A172 (cell line): ENCODE measurements at places on chromosomes 5 and 9. TPM values are rescaled to one million over a fixed set of nuclear protein-coding genes. Genes with fewer than 3 reads are reported as not detected.

GRCh38 chr5:126364206-126364902, 58.9 kb upstream of the GRAMD2B start:
- DNase-seq: no peak

DNA sequence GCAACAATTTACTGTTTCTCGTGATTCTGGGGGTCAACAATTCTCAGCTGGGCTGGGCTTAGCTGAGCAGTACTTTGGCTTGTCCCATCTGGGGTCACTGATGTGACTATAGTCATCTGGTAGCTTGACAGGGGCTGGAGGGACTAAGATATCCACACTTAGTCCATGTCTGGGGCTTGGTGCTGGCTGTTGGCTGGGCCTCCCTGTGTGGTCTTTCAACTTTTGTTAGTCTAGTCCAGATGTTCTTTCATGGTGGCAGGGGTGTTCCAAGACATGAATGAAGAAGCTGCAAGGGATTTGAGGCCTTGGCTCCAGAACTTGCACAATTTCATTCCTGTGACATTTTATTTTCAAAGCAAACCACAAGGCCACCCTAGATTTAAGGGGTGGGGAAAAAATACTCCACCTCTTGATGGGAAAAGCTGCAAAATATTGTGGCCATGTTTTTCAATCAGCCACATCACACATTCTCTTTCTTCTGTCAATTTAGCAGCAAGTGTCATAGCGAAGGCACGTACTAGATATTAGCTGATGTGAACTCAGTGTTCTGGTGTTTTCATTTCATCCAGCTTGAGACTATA, 59.2 kb downstream of the TSSK1B start:
- no peak for DNase-seq

FRMPD1 gene
- 0.19 TPM in 1 of 2 replicates, not detected in the other for total RNA-seq

DNA sequence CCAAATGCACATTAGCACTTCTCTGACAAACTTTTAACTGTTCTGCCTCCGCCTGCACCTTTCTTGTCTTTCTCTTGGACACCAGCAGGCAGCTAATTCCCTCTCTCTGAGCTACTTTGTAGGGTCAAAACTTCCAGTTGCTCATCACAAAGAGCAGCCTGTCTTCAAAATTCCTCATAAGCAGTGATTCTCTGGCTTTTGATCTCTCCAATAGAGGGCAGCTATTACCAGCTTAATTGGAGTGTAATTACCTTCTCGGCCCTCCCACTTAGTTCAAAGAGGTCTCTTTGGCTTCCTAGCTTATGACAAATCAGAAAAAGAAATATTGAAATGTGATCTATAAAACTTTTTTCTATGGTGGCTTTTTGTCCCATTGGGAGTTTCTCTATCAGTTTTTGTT, 43.6 kb upstream of the RAD23B start:
- no peak for DNase-seq

- DNase-seq: no peak
Observed at GRCh38 chr9:36898431-36899020, 135.5 kb downstream of the PAX5 start.

GFRA3 gene
- not detected in 2 replicates for total RNA-seq

DNA sequence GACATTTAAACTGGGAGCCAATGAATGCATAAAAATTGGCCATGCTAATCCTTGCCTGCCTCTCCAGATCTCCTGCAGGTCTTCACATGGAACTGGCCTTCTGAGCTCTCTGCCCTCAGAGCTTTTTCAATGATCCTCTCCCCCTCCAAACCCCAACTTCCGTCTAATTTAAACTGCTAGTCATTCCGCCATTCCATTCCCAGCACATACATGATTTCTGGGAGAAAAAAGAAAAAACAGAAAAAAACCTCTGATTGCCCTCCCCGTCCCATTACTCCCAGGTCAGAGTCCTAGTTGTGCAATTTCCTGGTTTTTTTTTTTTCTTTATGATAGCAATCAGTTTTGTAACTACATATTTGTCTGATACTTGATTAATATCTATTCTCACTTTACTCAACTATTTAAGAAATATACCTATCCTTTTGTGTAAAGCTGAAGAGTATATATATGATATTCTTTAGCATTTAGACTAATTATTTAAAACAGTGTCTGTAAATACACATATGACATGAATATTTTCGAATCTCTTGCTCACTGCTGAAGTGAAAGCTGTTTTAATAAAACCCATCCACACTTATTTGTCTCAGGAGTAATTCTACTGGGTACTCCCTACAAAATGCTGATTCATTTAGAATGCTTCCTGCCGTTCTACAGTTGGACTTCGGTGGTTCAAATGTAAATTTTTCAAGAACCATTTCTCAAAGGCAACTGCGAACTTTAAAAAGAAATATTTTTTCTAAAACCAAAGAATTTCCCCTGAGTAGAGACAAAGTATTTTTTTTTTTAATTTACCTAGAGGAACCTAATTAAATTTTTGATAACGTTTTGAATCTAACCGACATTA, 1.6 kb downstream of the HINT1 start:
- DNase-seq: peak; percentile 37

DAB2 gene
- 38.5 and 46.1 TPM in 2 replicates for total RNA-seq

TEX48 gene
- not detected in 2 replicates for total RNA-seq

NPR3 gene
- total RNA-seq: 0.07 and 0.28 TPM in 2 replicates

DNA sequence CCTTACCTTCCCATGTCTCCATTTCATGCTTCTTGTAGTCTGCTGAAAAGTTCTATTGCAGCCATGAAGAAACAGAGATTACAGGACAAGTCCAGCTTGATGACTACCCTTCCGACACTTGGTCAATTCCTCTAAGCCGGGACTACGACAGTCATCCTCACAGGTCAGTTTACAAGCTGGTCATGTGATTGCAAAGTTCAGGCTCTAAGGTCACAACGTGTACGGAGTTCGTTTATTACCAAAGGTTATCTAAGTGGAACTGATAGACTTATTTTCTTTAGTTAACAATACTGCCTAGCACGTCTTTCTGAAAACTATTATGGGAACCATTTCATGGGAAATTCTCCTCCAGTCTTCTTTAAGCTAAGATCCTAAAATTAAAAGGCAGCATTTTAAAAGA, 88.5 kb upstream of the NR5A1 start:
- no peak for DNase-seq
